Activated CD4-positive, alpha-beta memory T cell treated with anti-CD3 and anti-CD28 coated beads for 36 hours (primary cell): ENCODE measurements at places on chromosomes 11 and 22. TPM values are rescaled to one million over a fixed set of nuclear protein-coding genes. Genes with fewer than 3 reads are reported as not detected.

The PTPRCAP gene
- 97.4 TPM for total RNA-seq

The LRRC10B gene
- not detected for total RNA-seq

The MIOX gene
- 0.59 TPM for total RNA-seq

The SLC25A18 gene
- total RNA-seq, result not detected

DNA sequence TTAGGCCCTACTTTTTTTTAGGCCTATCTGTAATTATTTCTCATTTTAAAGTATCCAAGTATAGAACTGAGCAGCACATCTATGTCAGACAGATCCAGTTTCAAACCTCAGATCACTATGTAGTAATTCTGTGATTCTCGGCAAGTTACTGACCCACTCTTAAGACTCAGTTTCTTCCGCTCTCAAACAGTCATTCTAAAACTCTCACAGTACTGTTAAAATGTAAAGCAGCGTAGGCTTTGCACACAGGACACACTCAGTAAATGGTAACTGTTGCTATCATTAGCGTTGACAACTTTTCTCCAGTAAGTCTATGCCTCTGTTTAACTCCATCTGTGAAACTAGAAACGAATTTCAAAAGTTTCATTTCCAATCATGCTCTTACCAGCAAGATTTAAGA lies 277.1 kb downstream of the TTC28 start:
- DNase-seq, result no peak

GRCh38 chr11:67059671-67060070 lies 3.0 kb downstream of the RHOD start:
- no peak for DNase-seq

DNA sequence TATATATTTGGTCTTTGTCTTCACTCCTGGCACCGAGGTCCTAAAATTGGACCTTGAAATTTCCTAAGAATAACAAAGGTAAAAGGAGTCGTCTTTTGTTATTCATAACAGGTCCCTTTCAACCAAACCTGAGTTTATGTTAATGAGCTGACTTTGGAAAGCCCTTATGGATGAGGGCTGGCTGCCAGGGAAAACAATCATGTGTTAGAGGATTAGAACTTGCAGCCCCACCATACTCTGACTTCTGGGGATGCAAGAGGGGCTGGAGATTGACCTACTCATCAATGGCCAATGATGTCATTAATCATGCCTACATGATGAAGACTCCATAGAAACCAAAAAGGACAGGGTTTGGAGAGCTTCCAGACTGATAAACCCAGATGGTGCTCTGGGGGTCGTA lies 118.9 kb downstream of the MRTFA start:
- DNase-seq, result no peak

DNA sequence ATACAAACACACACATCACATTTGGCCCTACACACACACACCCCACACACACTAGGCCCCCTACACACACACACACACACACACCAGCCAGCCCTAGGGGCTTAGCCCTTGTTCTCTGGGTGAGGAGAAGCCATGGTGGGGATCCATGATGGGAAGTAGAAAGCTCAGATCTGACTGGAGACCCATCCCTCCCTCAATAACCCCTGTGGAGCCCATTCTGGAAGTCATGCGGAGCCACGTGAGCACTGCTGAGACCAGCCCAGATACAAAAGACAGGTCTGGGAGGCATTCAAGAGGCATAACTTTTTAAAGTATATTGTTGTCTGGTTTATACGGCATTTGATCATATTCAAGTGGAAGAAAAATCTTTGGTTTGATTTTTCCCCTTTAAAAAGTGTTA lies 448.5 kb downstream of the SOX6 start:
- DNase-seq, result no peak

DNA sequence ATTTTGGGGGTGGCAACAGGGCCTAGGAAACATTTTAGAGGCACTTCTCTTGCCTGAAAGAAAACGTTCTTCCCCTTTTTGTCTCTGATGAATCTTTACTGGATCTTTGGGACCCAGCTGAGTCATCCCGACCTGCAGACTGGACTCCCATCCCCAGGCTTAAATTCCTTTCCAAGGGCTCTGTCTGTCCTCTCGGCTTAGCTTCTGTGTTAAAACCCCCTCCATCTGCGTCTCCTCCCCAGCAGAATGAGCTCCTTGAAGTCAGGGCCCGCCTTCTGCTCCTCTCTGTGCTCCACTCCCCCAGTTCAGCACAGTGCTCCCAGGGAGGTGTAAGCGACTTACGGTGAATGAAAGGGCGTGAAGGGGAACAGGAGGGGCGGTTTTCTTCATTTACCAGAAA lies 895 bp upstream of the DAGLA start:
- DNase-seq, result no peak

DNA sequence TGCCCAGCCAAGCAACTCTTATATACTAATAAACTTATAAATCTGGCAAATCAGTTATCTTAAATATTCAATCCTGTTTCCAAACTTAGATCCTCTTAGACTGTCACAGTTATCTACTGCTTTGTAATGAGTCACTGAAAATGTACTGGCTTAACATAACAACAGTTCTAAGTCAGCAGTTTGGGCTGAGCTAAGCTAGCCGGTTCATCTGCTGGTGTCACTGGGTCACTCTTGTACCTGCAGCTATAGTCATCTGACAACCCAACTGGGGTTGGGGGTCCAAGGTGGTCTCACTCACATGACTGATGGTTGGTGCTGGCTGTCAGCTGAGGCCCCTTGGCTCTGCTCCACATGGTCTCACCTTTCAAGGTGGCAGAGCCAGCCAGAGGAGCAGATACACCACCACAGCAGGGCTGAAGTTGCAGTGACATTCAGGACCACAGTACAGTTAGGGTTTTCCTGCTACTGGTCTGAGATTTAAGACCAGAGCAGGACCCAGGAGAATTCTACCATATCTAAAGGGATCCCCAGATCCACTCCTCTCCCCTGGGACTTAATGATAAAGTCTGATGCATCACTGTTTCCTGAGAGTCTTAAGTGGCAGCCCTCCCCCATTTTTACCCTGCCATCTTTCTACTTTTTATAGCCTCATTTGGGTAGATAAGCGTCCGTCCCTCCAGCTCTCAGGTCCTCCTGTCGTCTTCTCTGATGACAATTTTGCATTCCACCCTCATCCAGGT lies 7.9 kb upstream of the MACROD1 start:
- DNase-seq, result no peak
